ENCODE measurements at places on chromosomes 13 and 19.

DNA sequence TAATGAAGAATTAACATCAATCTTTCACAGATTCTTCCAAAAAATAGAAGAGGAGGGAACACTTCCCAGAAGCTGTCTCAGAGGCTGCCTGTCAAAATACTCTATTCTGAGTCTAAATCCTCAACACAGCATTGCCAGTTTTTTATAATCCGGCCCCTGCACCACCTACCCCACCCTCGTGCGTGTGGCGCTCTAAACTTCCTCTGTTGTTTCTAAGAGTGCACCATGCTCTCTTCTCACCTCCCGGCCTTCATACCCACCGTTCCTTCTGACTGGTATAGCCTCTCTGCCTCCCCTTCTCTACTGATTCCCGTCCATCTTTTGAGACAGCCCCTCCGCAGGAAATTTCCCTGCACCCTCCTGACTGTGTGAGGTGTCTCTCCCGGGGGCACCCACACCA, 136.8 kb downstream of the KATNAL1 start:
- DNase-seq: no peak

DNA sequence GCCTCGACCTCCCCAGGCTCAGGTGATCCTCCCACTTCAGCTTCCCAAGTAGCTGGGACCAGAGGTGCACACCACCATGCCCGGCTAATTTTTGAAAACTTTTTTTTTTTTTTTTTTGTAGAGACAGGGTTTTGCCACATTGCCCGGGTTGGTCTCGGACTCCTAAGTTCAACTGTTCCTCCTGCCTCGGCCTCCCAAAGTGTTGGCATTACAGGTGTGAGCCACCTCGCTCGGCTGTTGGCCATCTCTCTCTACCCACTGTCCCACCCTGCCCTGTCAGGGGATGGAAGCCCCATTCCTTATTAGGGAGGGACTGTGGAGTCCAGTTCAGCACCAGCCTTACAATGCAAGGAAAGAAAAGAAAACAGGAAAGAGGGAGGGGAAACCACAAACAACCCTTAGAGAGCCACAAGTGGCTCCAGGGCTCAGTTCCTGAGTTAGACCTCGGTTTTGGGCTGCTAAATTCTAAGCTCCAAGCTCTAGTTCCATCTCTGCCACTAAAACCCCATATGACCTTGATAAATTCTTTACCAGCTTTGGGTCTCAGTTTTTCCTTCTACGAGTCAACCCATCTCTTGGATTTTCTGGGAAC, 31.7 kb downstream of the ACTL9 start:
- DNase-seq: no peak

- no peak for DNase-seq
Observed at GRCh38 chr19:47228168-47228936, 2.6 kb downstream of the BBC3 start.

GRCh38 chr13:78593652-78594455, 9.5 kb downstream of the POU4F1 start:
- no peak for DNase-seq

DNA sequence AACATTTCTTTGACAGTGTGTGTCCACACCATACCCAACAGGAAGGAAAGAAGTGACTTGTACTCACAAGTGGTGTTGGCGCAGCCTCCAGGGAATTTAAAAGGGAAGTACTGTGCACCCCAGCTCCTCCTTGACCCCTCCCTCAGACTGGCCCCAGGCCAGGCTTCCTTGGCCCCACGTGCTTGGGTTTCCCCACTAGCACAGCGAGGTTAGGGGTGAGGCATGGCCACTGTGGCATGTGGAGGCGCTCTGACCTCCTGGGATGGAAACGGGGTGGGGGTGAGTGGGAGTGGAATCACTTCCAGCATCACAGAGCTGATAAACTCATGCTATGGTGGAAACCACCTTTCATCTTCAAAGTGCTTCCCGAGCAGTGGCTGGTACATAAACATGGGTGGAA, 168.6 kb downstream of the ZNF536 start:
- no peak for DNase-seq

DNA sequence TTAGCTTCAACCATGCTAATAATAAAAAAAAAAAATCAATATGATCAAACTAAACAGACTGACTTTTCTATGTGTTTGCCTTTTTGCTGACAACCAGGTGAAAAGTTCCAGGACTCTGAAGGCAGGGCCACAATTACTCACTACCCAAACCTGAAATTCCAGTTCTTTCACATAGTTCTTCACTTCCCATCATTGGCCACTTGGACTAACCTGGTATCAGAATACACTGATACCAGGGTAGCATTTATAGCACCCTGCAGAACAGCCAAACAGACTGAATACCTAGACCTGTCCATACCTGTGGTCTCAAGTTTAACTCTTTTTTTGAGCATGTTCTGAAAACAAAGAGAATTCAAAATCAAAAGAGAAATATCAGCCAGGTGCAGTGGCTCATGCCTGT, 25.1 kb downstream of the ELF1 start:
- DNase-seq: no peak

DNA sequence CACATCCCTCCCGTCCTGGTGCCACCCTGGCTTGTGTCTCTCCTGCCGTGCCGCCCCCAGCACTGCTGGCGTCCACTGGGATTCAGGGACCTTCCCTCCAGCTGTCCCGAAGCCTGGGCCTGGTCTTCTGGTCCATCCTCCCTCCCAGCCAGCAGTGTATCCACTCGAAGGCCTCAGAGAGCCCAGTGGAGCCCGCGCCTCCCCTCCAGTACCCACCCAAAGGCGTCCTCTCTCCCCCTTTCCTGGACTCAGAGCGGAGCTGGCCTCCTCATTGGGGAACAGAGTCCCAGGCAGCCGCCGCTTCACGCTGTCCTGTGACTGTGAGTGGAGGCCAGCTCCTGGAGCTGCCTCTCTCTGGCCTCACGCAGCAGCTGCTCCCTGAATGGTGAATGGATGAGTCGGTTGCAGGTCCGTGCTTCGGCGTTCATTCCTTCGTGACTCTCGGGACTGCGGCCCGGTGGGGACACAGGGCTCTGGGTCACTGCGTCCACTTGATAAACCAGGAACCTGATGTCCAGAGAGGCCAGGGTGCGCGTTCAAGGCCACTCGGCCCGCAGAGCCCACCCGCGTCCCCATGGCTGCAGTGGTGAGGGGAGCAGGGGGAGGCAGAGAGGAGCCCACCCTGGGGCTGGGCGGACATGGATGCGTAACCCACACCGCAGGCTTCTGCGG, 12.1 kb downstream of the ONECUT3 start:
- DNase-seq: no peak

- DNase-seq: no peak
Observed at GRCh38 chr19:15337202-15337601, 4.9 kb upstream of the BRD4 start.

DNA sequence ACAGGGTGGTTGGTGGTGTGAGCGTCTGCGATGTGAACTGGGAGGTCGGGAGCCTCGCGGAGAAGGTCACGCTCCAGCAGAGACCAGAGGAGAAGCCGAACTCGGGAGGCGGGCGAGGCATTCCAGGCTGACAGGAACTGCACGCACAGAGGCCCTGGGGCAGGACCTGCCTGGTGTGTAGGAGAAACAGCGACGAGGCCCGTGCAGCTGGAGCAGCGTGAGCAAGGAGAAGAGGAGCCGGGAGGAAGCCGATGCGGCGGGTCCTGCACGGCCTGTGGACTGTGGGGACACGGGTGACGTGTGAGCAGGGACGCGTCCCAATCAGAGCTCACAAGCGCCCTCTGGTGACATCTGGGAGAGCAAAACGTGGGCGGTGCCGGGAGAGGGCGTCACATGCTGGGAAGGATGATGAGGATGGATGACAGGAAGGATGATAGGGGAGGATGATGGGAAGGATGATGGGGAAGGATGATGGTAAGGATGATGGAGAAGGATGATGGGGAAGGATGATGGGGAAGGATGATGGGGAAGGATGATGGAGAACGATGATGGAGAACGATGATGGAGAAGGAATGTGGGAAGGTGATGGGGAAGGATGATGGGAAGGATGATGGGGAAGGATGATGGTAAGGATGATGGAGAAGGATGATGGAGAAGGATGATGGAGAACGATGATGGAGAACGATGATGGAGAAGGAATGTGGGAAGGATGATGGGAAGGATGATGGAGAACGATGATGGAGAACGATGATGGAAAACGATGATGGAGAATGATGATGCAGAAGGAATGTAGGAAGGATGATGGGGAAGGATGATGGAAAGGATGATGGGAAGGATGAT, 16.1 kb upstream of the MADCAM1 start:
- DNase-seq: no peak

- no peak for DNase-seq
Observed at GRCh38 chr13:113047587-113047986, 58.0 kb upstream of the F7 start.

Data from stimulated activated CD8-positive, alpha-beta memory T cell treated with anti-CD3 and anti-CD28 coated beads, Interleukin-4, amount 100 ng/mL, for 24 hours (primary cell).